ENCODE measurements at places on chromosomes 3 and 15.

GRCh38 chr3:185934767-185935464, 2.9 kb downstream of the TRA2B start:
- no peak for DNase-seq

- no peak for DNase-seq
Measured at GRCh38 chr15:44536302-44536961, 515 bp upstream of the EIF3J start.

- no peak for DNase-seq
Measured at GRCh38 chr3:79983118-79983517, 215.3 kb upstream of the ROBO1 start.

DNA sequence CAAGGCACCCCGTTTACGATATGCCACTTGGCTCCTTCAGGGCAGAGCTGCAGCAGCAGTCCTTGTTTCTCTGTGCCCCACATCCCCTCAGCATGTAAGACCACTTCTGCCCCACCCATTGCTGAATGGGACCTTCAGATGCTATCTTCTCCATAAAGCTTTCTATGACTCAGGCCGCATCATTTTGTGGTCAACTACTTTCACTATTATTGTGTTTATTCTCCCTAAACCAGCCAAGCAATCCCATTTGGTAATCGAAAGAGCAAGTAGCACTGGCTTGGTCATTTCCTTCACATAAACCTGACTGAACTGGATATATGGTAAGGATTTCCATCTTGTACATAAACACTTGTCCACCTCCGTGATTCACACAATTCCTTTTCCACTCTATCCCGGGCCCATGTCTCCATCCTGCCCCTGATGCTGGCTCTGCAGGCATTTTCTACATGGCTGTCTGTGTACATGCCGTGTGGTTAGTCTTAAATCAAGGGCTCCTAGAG, 25.7 kb downstream of the LIPC start:
- no peak for DNase-seq

DNA sequence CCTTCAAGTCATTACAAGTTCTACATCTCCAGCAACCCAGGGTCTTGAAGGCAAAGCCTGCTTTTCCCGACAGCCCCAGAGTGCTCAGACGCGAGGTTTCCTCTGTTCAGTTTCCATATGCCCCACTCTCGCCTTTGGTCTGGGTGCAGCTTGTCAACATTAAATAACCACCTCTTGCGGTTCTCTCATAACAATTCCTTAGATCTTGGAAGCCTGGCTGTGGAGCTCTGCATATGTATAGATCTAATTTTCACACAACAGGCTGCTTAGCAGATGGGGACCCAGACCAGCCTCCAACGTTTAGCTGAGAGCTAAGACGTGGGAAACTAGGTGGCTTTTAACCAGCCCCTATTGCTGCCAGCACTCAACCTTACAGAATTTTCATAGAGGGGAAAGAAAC, 295.5 kb downstream of the RPLP1 start:
- no peak for DNase-seq

DNA sequence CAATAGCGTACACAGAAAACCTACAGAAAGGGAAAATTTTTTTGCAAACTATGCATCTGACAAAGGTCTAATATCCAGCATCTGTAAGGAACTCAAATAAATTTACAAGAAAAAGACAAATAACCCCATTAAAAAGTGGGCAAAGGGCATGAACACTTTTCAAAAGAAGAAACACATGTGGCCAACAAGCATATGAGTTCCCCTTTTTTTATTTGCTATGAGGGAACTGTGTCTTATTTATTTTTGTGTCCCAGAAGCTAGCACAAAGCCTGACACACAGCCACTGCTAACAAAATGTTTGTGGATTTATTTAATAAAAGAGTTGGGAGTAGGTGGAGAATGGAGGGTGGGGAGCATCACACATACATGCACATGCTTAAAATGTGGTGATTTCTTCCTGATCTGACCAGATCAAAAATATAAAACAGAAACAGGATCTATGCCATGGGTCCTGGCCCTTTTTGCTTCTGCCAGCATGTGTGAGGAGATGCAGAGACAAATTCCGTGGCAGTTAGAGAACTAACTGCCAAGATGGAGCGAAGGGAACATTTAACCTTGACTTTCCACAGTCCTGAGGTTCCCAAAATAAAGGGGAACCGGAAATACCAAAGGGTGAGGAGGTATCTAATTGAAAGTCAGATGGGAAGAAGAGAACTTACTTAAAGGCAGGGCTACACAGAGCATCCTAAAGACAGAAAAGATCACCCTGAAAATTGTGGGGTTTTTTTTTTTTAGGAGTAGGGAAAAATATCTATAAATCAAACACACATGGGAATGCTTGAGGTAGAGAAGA, at the start of gene TMEM202:
TMEM202 (plus strand) TSS at position 510 of the 793 bp plus-strand sequence; CDS start at position 532, 22 bp downstream.
- no peak for DNase-seq

DNA sequence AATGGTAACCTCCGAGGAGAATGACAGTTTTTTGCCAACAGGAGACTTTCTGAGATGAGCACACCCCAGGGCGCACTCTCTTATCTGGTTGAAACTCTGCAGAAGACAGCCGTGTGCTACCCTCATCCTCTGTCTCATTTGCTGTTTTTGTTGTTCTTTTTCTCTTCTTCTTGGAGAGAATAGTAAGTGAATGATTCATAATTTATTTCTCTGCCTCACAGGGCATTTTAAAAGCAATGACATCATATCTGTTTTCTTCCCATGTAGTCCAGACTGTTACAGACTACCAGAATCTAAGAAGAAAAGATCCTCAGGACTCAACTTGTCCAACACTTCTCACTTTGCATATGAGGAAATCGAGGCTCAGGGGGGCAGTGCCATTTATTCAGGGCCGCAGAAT, 771.1 kb upstream of the GRM7 start:
- DNase-seq: no peak

GRCh38 chr15:43132830-43133429, 456 bp upstream of the TMEM62 start:
- DNase-seq: no peak

GRCh38 chr3:126264381-126264780, 84.0 kb upstream of the ALDH1L1 start:
- no peak for DNase-seq
